ENCODE measurements at places on chromosomes 6 and 20.

GRCh38 chr6:13091192-13091591 lies 237.1 kb downstream of the TBC1D7 start:
- DNase-seq: no peak

- no peak for DNase-seq
These were observed 33.1 kb upstream of the PNRC1 start for GRCh38 chr6:89047473-89047872.

DNA sequence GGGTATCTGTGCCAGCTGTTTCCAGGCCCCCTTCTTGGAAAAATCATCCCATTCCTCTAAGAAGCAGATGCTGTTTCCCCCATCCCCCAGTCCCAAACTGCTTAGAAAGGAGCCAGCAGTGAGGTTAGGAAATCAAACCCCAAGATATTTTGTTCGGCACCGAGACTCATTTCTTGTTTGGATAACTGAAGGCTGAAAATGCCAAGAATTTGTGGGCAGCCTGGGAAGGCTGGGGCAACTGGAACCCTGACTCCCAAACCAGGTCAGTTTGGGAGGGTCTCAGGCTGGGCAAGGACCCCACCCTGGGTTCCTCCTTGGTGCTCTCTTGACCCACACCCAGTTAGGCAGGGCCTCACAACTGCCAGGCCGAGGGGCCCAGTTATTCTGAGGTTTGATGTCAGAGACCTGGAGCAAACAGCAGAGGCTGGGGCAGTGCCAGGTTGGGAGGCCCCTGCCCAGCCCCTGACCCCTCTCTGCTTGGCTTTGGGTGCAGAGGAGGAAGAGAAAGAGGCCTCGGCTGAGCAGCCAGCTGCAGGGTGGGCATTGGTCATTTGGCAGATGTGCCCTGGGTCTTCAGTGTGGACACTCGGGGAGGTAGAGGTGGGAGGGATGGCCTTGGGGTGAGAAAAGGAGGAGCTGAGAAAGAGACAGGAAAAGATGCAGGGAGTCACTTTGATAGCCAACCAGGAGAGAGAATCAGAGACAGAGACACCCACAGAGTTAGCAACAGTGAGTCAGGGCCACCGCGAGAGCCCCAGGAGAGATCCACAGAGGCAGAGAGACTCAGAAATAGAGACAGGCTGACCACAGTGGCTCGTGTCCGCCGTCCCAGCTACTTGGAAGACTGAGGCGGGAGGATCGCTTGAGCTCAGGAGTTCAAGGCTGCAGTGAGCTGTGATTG lies 5.0 kb downstream of the ANGPT4 start:
- DNase-seq: no peak

- no peak for DNase-seq
These were observed 32.9 kb upstream of the ID1 start for GRCh38 chr20:31572042-31572700.

- no peak for DNase-seq
These were observed 18.9 kb downstream of the GSTA4 start for GRCh38 chr6:52976149-52976548.

DNA sequence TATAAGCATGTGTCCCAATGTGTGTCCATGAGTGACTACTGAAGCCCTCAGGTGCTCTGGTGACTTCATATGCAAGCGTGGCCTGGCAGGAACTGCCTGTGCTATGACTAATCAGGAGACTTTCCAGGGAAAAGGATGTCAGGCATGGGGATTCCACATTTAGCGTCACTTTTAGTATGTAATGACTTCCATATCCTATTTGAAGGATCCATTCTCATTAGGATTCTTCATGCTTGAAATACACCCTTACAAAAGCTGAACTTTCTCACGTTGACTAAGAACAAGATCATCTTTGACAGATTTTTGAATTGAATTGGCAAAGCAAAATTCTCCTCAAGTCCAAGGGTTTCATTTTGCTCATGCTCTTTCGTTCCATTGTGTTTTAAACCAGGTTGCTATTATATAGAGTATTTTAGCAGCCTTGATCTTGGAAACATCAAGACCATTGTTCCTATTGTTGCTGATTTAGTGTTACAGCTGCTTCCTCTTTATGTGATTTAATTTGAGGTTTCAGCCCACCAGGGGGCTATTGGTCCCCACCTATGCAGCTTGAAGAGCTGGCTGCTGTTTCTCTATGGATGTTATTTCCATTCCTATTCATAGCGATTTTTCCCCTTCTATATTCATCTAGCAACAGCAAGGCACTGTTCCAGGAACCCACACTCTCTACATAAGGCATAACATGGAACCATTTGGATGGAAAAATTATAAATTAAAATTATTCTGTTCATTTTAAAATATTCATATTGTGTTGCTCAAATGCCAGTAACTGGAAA lies 418.6 kb downstream of the CDKAL1 start:
- no peak for DNase-seq

GRCh38 chr20:57399587-57400155 lies 8.5 kb downstream of the RBM38 start:
- no peak for DNase-seq

- peak; percentile 43 for DNase-seq
These were observed 934 bp upstream of the CST9 start for GRCh38 chr20:23606652-23607049.

GRCh38 chr6:15562977-15563376 lies 99.9 kb downstream of the DTNBP1 start:
- DNase-seq: no peak

- DNase-seq: no peak
These were observed 9.2 kb upstream of the L3MBTL3 start for GRCh38 chr6:130009146-130009545.

DNA sequence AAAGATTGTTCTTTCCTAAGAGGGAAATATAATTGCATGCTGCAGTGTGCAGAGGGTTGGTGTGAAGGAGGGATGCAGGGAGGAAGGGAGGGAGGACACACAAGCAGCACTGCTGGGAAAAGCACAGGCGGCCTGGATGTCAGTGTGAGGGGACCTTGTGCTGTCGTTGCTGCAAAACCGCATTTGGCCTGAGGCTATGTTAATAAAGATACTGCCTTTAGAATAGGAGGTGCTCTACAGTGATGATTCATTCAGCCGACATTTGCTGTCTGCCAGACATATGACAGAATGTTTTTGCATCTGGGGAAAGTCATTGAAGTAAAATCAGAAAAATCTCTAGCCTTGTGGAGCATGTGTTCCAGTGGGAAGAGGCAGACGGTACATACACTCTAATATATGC lies 50.5 kb upstream of the TRIM26 start:
- DNase-seq: no peak

DNA sequence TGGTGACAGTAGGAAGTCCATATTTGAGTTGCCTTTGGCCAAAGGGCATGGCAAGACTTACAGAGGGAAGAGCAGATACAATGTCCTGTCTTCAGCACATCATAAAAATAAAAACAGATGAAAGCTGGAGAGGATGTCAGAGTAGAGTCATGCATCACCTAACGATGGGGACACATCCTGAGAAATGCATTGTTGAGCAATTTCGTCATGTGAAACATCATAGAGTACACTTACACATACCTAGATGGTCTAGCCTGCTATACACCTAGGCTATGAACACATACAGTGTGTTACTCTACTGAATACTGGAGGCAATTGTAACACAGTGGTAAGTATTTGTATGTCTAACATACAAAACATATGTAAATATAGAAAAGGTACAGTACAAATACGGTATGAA lies 75.6 kb downstream of the VEGFA start:
- no peak for DNase-seq

- DNase-seq: no peak
These were observed 22.2 kb downstream of the PGBD1 start for GRCh38 chr6:28303570-28303969.

GRCh38 chr20:6864740-6865139 lies 97.3 kb downstream of the BMP2 start:
- DNase-seq: no peak

DNA sequence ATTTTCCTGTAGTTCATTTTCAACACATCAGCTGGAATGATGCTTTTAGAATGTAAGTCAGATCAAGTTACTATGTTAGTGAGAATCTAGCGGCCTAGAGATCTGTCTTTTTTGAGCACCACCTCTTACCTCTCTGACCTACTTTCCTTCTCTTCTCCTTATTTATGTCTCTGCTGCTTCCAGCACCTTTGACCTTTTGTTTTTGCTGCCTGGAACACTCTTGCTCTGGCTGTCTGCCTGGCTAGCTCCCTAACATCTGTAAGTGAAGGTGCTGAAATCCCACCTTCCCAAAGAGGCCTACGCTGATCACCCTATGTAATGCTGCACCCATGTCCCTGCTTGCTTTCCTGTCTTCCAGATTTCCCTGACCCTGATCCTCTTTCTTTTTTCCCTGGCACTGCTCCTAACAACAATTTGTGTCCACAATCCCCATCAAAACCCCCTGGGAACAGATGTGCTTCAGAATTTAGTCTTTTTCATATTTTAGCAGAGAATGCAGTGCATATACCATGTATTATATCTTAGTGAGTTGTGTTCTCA lies 87.8 kb downstream of the RFPL4B start:
- no peak for DNase-seq

GRCh38 chr20:43724383-43724782 lies 2.4 kb downstream of the GTSF1L start:
- no peak for DNase-seq

- no peak for DNase-seq
These were observed 111.9 kb downstream of the TRIM27 start for GRCh38 chr6:28811873-28812272.

- DNase-seq: no peak
These were observed 8.8 kb downstream of the C20orf202 start for GRCh38 chr20:1212023-1212422.

- no peak for DNase-seq
These were observed 5.5 kb downstream of the C6orf141 start for GRCh38 chr6:49555951-49556350.

DNA sequence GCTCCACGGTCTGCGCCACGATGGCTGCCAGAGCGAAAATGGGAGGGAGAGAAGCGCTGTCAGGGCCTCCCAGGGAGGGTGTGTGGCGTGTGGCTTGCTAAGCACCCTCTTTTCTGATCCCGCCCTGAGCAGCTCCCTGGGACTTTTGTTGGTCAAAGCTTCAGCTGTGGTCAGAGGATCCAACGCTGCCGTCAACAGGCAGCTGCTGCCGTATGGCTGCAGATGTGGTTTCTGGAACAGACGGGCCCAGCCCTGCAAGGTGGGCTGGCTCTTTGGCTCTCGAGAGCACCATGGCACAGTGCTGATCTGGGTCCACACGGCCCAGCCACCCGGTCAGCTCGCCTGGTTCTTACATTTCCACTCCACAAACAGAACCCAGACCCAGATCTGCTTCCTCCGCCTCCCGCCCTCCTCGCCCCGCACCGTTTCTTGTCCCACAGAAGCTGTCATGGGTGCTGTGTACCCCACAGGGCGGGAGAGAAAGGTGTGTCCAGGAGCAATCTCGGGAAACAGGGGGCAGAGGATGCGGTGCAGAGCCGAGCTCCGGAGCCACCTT lies 86.0 kb upstream of the BHLHE23 start:
- DNase-seq: no peak

DNA sequence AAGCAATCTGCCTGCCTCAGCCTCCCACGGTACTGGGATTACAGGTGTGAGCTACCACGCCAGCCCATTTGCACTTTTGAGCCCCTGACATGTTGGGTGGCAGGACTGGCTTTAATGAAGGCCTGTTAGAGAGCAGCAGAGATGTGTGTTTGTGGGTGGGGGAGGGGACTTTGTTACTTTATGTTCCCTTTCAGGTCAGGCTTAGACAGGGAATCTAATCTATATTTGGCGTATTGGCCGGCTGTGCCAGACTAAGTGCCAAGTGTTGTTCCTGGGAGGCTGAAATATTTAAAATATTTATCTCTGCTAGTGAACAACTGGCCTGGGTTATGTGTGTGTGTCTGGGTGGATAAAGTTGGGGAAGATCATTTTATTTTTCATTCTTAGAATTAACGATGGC lies 6.1 kb downstream of the GMPR start:
- DNase-seq: no peak

GRCh38 chr6:24564081-24564480 lies 69.3 kb downstream of the ALDH5A1 start:
- DNase-seq: no peak

- DNase-seq: no peak
These were observed 5.6 kb upstream of the GRM4 start for GRCh38 chr6:34151321-34152041.

- DNase-seq: no peak
These were observed 430.1 kb upstream of the JAG1 start for GRCh38 chr20:11103866-11104265.

DNA sequence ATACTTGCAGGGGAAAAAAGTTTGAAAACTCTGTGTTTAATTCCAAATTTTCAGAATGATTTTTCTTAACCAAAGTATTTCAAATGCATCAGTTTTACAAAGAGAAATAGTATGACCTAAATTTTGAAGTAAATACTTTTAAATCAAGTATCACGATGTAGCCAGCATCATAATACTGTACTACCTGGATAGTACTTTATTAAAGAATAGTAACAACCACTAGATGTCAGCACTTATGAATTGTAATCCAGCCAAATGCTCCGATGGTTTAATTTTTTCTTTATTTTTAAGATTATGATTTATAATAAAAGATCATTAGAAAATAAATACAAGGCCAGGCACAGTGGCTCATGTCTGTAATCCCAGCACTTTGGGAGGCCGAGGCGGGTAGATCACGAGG lies 37.2 kb upstream of the HACE1 start:
- DNase-seq: no peak

DNA sequence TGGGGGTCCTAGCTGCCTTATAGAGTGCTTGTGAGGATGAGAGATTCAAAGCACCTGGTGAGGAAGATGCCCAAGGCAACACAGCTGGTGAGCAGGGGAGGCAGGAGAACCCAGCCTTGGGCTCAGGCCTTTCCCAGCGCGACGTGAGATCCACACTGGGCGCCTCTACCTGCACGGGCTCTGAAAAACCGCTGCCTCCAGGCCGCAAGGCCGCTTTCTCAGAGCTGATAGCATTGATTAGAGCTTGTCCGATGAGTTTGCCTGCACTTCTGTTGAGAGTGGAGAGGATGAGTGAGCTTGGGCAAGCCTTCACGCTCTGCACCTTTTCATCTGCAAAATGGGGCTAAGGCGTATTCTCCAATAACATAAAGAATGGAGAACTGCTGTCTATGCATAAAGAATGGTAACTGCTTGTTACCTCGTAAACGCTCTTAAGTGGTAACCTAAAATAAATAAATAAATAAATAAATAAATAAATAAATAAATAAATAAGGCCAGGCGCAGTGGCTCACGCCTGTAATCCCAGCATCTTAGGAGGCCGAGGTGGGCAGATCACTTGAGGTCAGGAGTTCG lies 916 bp downstream of the PABPC1L start:
- DNase-seq: no peak

DNA sequence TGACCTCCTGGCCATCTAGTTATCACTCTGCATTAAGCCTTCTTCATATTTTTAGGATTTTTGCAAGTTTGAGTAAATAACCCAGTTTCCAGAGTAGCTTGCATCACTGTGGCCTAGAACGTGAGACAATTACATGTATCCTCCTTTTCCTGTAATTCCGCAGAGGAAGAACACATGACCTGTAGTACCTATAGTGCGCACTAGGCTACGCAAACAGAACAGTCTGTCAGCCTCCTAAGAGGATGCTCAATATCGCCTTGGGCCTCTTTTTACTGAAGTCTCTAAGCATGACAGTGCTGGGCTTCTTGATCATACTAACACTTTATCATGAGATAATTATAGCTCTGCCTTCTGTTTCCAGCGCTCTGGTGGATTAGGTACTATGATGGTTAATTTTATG lies 20.2 kb upstream of the NR2E1 start:
- no peak for DNase-seq

Data from AML-193 (cell line).